Muscle of leg (tissue), 16 donors: ENCODE measurements at places on chromosomes 5 and 9. TPM values are rescaled to one million over a fixed set of nuclear protein-coding genes. Genes with fewer than 3 reads are reported as not detected.

The CCDC152 gene
- polyA plus RNA-seq: 4.8 TPM

The RNF44 gene
- 28.1 TPM for polyA plus RNA-seq

GRCh38 chr9:20729523-20729922, 45.5 kb downstream of the FOCAD start:
- DNase-seq: peak; percentile 15

- no peak for DNase-seq
Measured at GRCh38 chr5:179747811-179748210, 15.2 kb downstream of the MAML1 start.

DNA sequence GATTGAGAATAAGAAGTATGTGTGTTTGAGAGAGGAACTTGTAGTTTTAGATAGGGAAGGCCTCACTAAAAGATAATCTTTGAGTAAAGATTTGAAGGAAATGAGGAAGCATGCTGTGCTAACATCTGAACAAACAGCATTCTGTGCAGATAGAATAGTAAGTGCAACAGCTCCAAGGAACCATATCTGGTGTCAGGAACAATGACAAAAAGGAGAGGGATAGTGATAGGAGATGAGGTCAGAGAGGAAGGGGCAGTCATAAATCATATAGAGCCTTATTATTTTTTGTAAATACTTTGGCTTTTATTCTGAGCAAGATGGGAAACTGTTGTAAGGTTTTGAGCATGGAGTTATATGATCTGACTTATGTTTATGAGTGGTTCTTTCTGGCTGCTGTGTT, 3.8 kb downstream of the MRPL22 start:
- no peak for DNase-seq

The TMEM215 gene
- polyA plus RNA-seq: 0.43 TPM

- DNase-seq: no peak
Measured at GRCh38 chr5:66615136-66615535, 18.9 kb downstream of the MAST4 start.

- peak; percentile 95 for DNase-seq
Measured at GRCh38 chr5:54040804-54041203, 269.6 kb downstream of the ARL15 start.

DNA sequence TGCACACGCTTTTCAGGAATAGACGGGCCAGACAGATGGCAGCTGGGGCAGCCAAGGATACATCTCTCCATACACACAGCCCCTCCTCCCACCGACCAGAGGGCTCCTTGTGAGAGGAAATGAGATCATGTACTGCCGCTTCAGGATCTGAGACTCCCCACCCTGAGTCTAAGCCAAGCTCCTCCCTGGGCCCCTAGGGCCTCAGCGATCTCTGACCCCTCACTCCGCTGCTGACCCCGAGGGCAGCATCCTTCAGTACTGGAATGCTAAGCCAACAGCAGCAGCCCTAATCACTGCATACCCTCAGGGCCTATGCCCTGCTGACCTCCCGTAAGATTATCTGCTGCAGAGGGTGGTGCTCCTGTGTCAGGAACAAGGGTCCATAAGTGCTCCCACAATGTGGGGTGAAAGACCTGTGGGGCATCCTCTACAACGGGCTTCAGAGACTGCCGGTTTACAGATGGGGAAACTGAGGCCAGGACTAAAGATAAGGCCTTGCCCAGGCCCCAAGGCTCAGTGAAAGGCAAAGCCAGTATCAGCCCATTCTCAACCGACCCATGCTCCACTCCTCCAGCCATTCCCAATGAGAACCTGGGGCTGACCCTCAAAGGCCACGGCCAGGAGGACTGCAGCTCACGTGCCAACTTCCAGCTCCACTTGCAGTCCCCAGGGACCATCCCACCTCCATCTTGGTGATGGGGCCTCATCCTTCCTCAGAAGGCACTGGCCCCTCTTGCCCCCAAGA, 37.5 kb downstream of the BICD2 start:
- DNase-seq: peak; percentile 68

DNA sequence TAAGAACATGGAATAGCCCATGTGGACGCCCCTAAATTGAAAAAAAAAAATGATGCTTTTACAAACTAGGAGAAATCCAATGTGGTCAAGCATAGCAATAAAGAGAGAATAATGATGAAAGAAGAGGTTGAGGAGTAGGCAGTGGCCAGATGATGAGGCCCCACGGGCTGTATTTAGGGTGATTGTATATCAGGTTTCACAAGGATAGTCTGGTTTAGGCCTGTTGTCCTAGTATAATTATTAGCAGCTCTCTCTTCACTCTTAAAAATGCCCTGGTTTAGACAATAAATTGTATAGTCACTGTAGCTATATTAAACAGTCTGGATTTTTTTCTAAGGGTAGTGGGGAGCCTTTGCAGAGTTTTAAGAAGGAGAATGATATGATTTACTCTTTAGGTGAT, 102.4 kb upstream of the PRRC1 start:
- no peak for DNase-seq

DNA sequence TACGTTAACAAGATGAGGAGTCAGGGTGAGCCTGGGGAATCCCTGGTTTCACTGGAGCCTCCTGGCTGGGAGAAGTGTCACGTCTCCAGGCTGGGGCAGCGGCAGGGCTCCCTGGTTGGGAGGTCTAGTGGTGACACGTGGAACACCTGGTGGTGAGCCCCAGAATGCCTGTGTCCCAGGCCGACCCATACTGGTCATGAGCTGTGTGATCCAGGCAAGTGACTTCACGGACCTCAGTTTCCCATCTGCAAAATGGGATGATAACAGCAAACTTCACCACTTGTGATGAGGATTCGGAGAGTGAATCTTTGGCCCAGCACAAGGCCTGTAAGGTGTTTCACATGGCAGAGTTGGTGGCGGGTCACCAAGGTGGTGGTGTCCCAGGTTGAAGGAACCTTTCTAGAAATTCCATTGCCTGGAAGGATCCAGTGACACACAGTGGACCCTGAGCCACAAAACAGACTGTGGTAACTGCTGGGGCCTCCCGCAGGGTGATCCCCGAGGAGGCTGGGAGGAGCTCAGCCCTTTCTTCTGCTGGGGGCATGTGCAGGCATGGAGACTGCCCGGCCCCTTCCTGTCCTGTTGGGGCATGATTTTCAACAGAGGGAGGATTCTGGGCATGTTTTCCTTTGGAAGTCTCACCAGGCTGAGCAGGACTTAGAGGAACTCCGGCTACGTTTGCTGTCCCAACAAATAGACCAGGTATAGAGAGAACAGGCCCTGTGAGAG, 153.9 kb upstream of the IER5L start:
- DNase-seq: no peak

DNA sequence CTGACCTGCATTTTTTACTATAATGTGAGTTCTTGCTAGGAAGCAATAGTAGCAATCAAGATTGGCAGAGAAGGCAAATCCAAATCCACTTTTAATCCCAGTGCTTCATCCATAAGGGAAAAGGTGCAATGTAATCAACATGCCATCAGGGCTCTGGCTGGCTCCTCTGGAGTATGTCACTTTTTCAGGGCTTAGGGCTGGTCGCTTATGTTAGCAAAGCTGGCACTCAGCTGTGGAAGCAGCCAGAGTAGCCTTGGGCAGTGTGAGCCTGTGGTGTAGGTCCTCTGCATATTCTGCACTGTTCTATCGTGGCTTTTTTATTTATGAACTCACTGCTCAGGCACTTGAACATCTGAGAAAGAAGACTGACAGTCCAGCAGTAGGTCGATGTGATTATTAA, 16.1 kb downstream of the ACTBL2 start:
- DNase-seq: no peak

- DNase-seq: no peak
Measured at GRCh38 chr5:176793343-176793699, 17.0 kb upstream of the UNC5A start.

The PAPPA gene
- polyA plus RNA-seq: 0.89 TPM

GRCh38 chr9:80175286-80176150, 603.8 kb downstream of the TLE4 start:
- DNase-seq: peak; percentile 57

DNA sequence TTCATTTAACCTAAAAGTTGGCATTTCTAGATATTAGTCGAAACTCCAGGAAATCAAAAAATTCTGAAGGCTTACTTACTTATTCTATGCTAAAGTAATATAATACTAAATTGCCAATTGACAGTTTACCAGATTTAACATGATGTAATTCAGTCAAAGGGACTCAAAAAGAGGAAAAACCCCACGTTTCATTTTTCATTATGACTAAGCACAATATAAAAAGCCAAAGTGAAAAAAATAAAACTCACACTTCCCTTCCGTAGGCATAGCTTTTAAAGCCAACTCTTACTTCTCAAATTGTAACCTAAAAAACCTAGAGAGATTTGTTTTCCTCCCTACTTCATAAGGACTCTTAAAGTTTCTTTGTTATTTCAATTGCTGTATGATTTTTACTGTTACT, 146.6 kb downstream of the RAPGEF6 start:
- DNase-seq: peak; percentile 74

GRCh38 chr5:128681764-128682592, 143.9 kb upstream of the FBN2 start:
- DNase-seq: peak; percentile 28

The MEIKIN gene
- not detected for polyA plus RNA-seq

GRCh38 chr5:61447780-61448495, 115.9 kb downstream of the ZSWIM6 start:
- no peak for DNase-seq

The NEUROG1 gene
- not detected for polyA plus RNA-seq

The WDR38 gene
- polyA plus RNA-seq: 0.22 TPM

The OBP2B gene
- not detected for polyA plus RNA-seq

- peak; percentile 69 for DNase-seq
Measured at GRCh38 chr5:32276173-32276853, 36.4 kb downstream of the MTMR12 start.

DNA sequence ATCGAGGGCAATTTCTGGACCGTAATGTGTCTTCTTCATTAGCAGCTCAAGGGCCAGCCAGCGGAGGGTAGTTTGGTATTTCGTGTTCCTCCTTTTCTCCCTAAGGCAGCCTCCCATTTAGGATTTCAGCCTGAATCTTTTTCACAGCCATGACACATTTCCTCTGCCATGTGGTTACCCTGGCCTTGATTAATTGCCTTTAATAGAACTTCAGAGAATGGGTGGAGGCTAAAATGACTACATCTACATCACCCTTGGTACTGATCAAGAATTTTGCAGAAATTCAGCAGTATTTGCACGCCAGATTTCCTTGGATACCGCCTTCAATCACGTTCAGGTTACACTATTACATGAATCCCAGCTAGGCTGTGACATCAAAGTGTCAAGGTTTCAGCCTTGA, 58.0 kb downstream of the ADAMTS16 start:
- no peak for DNase-seq

GRCh38 chr9:93671020-93671338, 94.6 kb downstream of the PHF2 start:
- no peak for DNase-seq

The SPINK1 gene
- 2.3 TPM for polyA plus RNA-seq

The ACO1 gene
- polyA plus RNA-seq: 23.7 TPM

GRCh38 chr9:130254747-130255630, 10.6 kb upstream of the HMCN2 start:
- DNase-seq: peak; percentile 68

DNA sequence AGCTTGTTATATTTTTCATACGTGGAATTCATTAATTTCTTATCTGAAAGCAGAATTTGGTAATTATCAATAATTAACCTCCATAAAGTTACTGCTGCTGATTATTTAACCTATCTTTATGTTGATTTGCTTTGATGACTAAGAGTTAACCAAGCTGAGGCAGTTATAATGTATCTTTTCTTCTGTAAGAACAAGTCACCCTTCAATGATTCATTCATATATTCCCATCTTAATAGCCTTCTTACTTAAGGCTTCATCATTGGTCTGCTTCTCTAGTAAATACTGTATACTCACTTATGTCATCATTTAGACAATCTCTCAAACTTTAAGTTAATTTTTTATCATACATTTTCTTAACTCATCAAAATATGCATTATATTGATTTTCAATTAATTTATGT, 592.2 kb downstream of the ANXA1 start:
- no peak for DNase-seq

DNA sequence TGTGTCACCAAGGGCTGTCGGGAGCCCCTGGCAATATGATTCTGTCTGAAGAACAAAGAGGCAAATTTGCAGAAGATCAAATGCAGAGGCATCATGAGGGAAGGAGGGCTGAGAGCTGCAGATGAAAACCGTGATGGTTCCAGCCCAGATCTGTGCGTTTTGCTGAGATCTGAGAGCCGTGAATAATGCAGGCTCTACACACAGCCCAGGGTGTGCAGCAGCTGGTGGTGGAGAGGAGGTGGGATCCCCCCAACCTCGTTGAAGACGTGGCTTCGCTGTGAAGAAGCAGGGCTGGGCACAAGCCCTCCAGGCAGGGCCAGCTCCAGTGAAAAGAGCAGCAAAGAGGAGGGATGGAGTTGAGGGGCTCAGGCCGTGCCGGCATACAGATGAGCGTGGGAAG, 75.5 kb downstream of the TSPAN17 start:
- no peak for DNase-seq

GRCh38 chr5:18720002-18720401, 1085.7 kb downstream of the TAF11L14 start:
- DNase-seq: no peak

- DNase-seq: peak; percentile 54
Measured at GRCh38 chr9:136858844-136859757, 7.0 kb downstream of the MAMDC4 start.

DNA sequence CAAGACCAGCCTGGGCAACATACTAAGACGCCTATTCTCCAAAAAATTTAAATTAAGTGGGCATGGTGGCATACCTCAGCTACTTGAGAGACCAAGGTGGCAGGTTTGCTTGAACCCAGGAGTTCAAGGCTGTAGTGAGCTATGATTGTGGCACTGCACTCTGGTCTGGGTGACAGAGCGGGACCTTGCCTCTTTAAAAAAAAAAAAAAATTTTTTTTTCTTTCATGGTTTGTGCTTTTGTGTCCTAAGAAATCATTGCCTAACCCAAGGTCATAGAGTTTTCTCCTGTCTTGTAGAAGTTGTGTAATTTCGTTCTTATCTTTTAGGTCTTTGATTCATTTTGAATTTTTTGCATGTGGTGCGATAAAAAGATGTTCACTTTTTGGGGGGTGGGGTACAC, 12.3 kb downstream of the GPBP1 start:
- no peak for DNase-seq

DNA sequence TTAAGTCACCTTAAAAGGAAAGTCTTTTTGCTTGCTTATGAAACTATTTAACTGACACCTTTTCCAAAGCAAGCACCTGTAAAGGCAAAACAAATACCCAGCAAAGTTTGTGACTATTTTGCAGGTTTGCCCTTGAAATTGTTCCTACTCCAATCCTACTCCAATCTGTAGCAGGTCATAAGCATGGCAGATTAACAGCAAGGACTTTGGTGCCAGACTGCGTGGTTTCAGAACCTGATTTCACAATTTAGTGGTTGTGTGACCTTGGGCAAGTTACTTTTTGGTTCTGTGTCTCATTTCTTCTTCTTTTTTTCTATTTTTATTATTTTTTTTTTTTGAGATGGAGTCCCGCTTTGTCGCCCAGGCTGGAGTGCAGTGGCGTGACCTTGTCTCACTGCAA, 282.1 kb downstream of the RFX3 start:
- DNase-seq: no peak

DNA sequence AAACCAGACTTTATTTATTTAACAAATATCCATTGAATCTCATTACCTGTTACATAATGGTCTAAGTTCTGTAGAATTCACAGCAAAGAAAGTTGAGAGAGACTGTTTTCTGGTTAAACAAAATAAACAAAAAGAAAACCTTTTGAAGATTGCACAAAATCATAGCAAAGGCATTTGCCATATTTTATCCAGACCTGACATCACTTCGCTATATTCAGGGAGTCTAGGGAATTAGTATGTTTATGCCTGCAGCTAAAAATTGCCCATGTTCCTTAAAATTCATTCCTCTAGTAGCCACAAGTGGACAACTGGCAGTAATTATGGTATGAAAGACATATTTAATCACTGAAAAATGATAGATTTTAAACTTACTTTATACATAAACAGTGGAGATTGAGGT, 577.0 kb upstream of the DAB2 start:
- no peak for DNase-seq
